ENCODE measurements at places on chromosomes 12 and 14.

DNA sequence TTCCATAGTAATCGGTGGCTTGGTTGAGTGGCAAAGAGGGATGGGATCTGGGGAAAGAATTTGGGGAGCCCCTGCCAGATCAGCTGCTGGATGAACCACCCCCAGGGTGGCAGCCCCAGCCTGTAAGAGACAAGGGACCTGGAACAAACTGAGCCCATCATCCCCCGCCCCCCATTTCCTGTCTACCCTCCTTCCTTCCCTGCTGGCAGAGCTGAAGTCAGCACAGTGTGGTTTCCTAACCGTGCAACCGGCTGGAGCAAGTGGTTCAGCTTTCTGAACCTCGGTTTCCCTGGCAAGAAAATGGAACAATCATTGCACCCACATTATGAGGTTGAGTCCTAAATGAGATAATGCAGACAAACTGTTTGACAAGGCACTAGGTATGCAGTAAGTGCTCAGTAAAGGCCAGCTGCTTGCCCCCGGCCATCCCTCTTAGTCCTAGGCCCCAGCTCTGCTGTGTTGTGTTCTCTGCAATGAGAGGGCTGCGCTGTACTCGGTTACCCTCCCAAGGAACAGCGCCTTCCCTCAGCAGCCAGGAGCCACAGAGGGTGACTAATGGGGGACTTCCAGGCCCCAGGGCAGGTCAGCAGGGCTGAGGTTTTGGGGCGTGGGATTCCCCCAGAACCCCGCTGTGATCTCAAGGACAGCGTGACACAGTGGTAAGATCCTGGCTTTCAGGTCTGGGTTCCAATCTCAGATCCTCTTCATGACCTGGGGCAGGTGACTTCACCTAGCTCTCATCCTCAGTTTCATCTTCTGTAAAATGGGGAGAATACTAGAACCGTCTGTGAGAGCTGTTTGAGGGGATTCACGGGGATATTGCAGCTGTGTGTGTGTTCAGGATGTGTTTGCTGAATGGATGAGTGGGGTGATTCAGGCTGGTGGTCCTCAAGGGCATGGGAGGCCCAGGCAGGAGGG is 16.5 kb downstream of the SELPLG start:
- no peaks in the 10 kb centered on the region for H3K27me3 ChIP-seq
- H3K36me3 ChIP-seq = no peaks in the 10 kb centered on the region
- no peak for DNase-seq
- no peak overlapping the region for H3K4me3 ChIP-seq
- H3K27ac ChIP-seq = no peak overlapping the region
- H3K4me1 ChIP-seq = peaks cover 26% of the 10 kb centered on the region

DNA sequence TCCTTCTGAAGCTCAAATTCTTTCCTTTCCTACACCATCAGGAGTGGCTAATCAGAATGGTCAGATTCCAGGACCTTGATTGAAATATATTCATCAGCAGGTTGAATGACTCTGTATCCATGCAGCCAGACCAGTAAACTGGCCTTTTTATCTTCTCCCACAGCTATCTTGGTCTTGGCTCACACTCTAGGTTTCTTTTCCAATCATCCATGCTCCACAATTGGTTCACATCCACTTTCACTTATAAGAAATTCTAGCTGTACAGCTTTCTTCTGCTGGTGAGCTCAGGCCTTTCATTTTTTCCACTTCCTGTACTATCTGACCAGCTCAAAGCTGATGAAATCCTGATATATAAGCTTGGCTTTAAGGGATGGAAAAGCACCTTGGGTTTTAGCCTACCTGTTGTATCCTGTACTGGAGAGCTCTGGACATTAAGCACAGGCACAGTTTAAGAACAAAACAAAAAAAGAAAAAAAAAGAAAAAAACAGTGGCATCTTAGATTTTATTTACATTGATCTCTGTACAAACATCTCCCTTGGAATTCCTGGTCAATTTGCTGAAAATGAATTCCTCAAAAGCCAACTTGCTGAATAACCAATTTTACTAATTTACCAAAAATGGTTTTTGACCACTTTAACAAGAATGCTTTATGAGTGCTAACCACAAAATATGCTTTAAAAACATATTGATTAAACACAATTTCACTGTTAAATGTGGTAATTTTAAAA is 91.6 kb upstream of the PAWR start:
- no peaks in the 10 kb centered on the region for H3K27me3 ChIP-seq
- H3K27ac ChIP-seq = peak overlapping the region; percentile 57
- DNase-seq = no peak
- no peak overlapping the region for H3K4me3 ChIP-seq
- H3K36me3 ChIP-seq = peaks cover 42% of the 10 kb centered on the region

DNA sequence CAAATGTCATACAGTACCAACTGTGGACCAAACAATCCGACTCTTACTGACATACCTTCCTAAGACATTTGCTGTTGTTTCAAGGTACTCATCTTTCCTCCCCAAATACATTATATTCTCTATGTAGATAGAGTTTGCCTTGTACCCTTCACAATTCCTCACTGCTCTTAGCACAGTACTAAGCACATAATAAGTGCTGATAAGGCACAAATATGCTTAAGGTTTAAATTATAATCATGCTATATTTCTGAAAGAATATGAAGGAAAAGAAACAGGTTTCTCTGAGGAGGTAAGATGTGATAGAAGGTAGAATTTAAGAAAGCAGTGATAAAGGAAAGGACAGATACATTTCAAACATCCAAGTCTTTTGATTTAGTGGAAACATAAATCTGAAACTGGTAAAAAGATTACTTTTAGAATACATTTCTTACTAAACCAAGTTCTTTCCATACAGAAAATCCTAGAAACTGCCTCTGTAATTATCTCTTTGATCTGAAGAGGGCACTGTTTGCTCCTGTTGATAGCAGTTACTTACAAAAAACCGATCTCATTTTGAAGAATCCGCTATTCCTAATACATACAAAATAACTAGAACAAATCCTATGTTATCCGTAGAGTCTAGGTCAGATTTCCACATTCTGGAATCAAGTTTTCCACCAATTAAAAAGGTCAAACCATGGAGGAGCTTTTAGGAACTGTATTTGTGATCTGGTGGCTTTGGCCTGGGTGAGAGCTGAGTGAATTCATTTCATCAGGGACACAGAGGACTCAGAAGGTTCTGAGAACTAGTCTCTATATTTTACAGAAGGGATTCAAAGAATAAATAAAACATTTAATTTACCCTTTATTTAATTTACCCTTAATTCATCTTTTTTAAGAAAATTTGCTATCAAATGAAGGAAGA is 311.9 kb downstream of the DAD1 start:
- H3K27ac ChIP-seq = no peak overlapping the region
- H3K36me3 ChIP-seq = no peaks in the 10 kb centered on the region
- H3K27me3 ChIP-seq = no peaks in the 10 kb centered on the region
- no peak for DNase-seq
- H3K4me3 ChIP-seq = no peak overlapping the region
- H3K4me1 ChIP-seq = peaks cover 12% of the 10 kb centered on the region

DNA sequence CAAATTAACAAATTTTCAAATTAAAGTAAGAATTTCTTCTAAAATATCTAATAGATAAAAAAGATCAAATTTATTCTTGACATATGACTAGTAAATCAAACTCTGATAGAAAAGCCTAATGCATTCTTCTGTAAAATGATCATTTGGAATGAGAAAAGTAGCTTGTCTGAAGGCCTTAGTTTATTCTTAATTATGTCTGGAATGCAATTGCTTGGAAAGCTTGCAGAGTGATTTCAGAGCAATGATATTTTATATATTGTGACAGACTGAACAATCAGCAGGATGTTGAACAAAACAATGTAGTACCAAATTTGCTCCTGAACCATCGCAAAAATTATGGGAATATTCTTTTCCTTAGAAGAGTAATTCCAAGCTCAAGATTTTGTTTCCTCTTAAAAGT is 789.6 kb upstream of the NOVA1 start:
- H3K27me3 ChIP-seq = no peaks in the 10 kb centered on the region
- no peaks in the 10 kb centered on the region for H3K36me3 ChIP-seq
- H3K27ac ChIP-seq = no peak overlapping the region
- no peak overlapping the region for H3K4me3 ChIP-seq
- no peak for DNase-seq
- H3K4me1 ChIP-seq = no peaks in the 10 kb centered on the region

- no peak for DNase-seq
- no peak overlapping the region for H3K4me3 ChIP-seq
- H3K4me1 ChIP-seq = peaks cover 24% of the 10 kb centered on the region
- H3K27me3 ChIP-seq = peaks cover 88% of the 10 kb centered on the region
- H3K27ac ChIP-seq = no peak overlapping the region
Observed at GRCh38 chr12:53980802-53981496, 4.0 kb upstream of the HOXC10 start.
